ENCODE measurements at places on chromosomes 1 and 21. TPM values are rescaled to one million over a fixed set of nuclear protein-coding genes. Genes with fewer than 3 reads are reported as not detected.

FCRL1 gene
- 1.2 TPM for total RNA-seq

DNA sequence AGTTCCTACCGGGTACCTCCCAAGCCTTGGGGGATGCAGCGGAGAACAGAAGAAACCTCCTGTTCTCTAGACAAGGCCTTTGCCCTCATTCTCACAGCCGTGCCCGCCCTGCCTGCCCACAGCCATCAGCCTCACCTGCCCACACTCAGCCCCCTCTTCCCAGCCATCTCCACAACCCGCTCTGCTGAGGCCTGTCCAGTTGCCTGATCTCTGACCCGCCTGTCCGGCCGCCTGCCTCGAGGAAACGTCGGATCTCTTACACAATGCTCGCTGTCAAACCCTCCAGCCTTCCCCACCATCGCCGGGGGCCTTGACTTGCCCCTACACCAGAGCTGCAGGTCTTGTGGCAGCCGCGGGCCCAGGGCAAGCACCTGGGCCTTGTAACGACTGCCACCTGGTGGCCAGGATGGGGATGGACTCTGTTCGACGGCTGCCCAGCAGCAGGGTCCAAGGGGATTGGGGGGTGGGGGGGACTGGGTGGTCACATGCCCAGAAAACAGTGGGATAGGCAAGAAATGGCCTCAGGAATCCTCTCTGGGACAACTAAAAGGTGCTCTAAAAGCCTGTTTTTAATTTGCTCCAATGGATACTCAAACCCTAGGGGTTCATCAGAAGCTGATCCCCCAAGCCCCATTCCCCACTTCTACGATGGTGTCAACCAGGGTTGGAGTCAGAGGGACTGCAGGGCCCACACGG, 31.0 kb downstream of the SLC45A1 start:
- peak; percentile 45 for ATAC-seq

SH2D2A gene
- 0.94 TPM for total RNA-seq

- no peak for ATAC-seq
These were observed 13.5 kb downstream of the GSTM5 start for GRCh38 chr1:109725510-109725909.

CSMD2 gene
- 0.22 TPM for total RNA-seq

DNA sequence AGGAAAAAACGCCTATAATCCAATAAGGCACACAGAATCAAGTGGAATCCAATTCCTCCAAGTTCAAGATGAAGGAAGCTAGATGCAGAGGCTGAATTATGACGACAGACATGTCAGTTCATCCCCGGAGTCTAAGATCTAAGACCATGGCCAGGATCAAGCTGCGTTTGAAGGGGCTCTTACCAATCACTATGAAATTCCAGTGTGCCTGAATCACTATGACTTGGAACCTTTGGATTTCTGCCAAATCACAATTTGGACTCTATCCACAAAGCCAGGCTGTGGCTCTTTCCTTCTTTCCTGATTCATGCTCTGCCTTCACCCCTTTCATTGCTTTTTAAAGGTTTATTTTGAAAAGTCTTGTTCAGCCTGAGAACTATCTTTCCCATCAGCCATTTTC, 17.1 kb downstream of the OLIG2 start:
- no peak for ATAC-seq

- ATAC-seq = no peak
These were observed 415.6 kb downstream of the NPHP4 start for GRCh38 chr1:5576673-5577065.

- ATAC-seq = no peak
These were observed 424.4 kb upstream of the NFIA start for GRCh38 chr1:60657926-60658325.

- ATAC-seq = peak; percentile 74
These were observed 25.5 kb upstream of the MTMR11 start for GRCh38 chr1:149962039-149962647.

LIN28A gene
- not detected for total RNA-seq

GRCh38 chr1:41977326-41977725, 58.6 kb upstream of the HIVEP3 start:
- no peak for ATAC-seq

DNA sequence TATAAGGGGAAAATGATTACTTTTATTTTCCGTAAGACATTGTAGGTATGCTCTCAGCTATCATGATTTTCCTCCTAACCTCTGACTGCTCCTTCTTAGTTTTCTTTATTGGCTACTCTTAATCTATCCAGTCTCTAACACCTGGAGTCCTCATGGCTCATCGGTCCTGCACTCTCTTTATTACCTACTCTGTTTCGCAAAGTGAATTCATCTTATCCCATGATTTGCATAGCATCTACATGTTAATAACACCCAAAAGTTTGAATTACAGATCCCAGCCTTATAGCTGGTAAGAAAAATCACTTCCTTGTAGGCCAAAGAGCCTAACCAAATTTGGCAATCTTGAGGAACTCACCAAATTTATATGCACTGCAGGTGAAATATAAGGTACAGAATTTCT, 136.3 kb downstream of the CDC42BPA start:
- no peak for ATAC-seq

- no peak for ATAC-seq
These were observed 15.7 kb downstream of the FOXJ3 start for GRCh38 chr1:42319128-42319851.

GRCh38 chr1:182626527-182626926, 22.3 kb upstream of the RGS16 start:
- ATAC-seq = no peak

ESPN gene
- 0.92 TPM for total RNA-seq
